ENCODE measurements at places on chromosomes 1 and 21. TPM values are rescaled to one million over a fixed set of nuclear protein-coding genes. Genes with fewer than 3 reads are reported as not detected.

DNA sequence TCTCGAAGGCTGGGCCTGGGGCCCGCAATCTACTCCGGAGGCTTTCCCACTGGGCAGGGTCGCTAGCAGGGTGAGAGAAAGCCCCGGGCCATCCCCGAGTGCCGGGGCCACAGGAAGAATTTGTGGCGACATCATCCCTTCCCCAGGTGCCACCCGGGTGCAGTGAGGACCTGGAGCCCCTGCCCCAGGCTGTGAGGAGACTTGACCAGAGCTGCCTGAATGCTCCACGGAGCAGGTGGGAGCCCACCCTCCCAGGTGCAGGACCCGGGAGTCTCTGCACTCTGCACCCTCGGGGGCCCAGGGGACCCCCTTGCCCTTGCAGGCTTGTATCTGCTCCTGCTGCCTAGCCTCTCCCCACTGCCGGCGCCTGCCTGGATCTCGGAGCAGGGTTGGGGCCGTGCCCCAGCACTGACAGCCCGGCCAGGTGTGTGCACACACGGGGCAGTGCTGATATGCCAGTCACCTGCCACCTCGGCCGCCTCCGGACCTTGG, 67.5 kb upstream of the RGS7 start:
- DNase-seq, result no peak

RCSD1 gene
- polyA plus RNA-seq, result 60.8 TPM

DNA sequence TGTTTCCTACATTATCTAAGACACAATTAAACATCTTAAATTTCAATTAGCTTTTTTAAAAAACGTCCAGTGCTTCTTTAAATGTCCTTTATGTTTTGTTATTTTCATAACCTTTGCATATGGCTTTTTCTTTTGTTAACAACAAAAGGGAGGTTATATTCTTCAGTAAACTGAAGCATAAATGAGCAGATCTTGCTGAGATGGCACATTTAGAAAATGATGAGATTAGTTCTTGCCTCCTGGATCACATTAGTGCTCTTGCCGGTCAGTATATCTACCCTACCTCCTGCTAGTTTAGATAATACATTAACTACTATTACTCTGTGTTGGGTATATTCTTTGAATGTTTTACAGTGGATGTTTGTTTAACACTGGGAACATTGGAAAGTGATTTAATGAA, 126.1 kb downstream of the DISP1 start:
- DNase-seq, result no peak

SLC1A7 gene
- polyA plus RNA-seq, result 0.41 TPM

CAMSAP2 gene
- 16.4 TPM for polyA plus RNA-seq

DNA sequence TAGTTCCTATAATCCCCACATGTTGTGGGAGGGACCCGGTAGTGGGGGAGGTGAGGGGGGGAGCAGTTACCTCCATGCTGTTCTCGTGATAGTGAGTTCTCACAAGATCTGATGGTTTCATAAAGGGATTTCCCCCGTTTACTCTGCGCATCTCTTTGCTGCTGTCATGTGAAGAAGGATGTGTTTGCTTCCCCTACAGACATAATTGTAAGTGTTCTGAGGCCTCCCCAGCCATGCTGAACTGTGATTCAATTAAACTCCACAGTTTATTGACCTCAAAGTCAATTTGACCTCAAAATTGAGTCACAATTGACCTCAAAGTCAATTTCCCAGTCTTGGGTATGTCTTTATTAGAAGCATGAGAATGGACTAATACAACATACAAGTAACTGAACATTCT, 19.7 kb downstream of the DPH5 start:
- no peak for DNase-seq

MAB21L3 gene
- polyA plus RNA-seq, result not detected
